KG1 (cell line): ENCODE measurements at places on chromosomes 12 and 14.

DNA sequence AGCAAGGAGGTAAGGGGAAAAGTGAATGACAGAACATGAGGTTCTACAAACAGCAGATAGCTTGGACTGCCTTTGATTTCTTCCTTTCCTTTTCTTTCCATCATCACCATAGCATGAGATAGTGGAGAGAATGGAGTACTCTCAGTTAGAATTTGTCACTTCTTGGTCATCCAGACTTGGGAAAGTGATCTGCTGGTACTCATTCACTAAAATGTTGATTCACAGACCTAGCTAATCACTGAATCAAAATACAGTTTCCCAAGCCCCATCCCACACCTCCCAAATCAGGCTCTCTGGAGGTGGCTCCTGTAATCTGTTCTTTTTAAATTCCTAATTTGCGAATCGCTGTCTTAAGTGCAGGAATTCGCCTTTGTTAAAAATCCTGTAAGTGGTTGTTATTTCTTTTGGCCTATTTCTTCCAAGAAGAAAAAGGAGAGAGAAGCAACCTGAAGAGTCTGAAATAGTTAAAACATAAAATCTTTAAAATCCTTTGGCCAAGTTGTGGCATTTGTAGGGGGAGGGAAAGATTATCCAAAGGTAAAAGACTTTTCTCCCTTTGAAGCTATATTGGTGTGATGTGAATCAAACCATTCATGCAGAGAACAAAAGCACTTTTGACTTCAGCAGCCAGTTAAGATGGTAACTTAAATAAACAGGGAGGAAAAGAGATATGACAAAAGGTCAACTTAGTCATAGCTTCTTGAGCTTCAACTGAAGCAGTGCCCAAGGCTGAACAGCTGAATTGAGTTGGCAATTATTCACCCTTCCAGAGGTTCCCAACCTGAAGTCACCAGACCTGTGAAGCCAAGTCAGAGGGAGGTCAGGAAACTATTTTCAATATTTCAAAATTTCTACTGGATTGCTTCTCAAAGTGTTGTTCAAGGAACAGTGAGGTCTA, 255.1 kb upstream of the KRR1 start:
- DNase-seq = no peak

GRCh38 chr12:113762882-113763816, 203.0 kb downstream of the RBM19 start:
- DNase-seq = no peak

DNA sequence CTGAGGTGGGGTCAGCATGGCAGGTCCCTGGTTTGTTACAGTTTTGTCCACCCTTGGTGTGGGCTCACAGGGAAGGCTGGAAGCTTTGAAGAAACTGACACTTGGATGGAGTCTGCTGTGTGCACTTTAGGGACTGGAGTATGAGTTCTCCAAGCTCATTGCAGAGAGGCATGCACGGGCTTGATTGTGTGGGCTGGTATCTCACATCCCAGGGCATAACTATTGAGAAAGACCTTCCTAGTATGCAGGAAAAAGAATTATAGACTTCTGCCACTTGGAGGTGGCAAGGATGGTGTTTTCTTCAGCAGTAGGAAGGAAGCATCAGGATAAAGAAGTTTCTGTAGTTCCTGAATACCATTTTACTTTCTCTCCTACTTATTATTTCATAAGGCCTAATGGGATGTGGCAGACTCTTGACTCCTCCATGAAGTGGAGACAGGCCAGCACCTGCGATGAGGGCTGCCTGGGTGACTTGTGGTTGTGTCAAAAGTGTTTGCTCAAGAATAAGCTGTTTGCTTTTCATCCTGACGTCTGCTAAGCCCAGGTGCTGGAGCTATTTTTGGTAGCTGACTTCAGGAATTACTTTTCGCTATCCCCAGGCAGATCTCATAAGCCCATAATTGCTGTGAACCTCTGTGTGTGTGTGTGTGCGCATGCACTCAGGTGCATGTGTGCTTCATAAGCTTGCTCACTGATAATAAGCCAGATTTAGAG, 125.8 kb downstream of the KTN1 start:
- DNase-seq = no peak

DNA sequence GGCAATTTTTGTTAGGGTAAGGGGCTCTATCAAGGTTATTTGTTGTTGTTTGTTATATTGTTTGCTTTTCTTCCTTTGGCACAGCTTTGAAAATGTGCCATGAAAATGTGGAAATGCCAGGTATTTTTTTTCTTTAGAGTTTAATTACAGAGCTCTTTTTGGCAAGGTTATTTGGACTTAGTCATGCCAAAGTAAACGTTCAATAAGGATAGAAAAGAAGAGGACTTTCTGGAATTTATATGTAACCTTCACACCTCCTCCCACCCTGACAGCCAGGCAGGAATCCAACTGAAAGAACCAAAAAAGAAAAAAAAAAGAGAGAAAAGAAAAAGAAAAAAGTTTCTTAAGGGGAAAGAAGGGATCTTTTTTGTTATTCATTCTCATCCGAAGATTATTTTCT, 217.8 kb downstream of the KITLG start:
- DNase-seq = no peak

GRCh38 chr14:67502867-67503266, 14.3 kb upstream of the TMEM229B start:
- DNase-seq = no peak

DNA sequence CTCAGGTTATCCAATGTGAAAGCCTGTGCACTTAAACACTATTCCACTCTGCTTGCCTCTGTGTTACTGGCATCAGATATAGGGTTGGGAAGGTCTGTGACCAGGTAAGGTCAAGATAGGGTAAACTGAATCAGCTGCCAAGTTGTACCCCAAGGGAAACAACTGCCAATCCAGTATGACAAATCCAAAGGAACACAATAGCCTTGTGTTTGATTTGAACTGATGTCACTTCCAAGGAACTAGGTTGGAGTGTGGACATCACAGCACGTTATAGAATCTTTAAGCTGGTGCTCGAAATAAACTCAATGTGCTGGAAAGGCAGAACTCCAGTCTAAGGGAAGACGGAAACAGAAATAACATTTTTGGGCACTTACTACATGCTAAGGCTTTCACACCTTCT, 223.4 kb upstream of the BTG1 start:
- DNase-seq = no peak

- no peak for DNase-seq
These were observed 118.6 kb downstream of the TRMT5 start for GRCh38 chr14:60862283-60862682.

DNA sequence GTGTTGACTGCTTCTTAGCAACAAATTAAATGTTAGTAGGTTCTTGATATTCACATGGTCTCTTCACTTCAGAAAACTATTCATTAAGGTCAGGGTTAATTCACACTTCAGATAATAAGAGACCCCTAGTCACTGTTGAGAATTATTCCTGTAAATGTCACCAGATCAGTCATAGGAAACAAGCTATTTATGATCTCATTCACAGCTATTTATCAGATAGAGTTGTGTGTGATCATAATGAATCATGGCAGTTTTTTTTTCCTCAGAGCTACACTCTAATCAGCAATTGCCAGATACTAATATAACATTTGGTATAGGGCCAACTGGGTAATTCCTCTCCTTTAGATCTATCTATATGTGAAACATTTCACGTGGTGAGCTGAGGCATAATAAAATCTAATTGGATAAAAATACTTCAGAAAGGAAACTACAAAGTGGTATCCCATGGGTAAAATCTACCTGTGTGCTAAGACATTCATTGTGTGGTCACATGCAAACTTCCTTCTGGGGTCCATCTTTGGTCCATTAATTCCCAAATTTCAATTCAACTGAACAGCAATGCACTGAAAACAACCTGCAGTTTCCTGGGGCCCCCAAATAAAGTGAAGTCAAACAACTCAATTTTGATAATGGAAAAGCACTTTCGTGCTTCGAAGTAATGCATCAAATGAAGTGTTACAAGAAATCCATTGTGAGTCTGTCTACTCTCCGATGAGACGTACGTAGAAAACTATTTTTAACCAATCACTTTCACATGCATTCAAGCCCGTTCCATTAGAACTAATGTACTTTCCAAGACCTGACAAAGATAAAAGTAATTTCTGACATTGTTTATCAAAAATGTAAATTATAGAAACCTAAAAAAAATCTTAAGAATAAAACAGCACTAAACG, 197.0 kb downstream of the ACSS3 start:
- DNase-seq = no peak

DNA sequence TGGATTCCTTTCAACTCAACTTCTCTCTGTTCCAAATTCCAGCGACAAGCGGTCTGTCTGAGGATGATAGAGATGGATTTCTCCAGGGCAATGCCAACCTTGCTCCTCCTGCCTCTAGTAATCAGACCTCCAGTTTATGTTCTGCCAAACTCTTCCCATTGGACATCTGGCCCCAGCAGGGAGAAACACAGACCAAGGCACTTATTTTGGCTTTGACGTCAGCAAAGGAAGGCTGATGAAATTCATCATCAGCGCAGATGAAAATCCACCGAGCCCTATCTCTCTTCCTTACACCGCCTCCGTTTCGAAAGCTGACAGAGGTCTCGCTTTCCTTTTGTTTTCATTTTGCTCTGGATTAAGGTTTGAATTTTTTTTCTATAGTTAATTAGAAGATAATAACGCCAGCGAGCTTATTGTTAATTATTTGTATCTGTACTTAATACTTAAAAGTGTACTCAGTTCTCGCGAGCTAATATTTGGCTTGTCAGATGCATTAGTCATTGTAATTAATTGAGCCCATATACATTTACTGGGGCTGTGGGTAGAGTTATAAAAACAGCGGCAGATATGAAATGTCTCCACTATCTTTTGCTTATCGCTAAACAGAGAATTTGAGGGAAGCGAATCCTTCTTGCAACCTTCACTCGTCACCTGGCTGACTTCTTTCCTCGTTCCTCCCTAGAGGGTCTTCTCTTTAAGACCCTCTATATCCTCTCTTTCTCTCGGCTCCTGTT, 35.9 kb upstream of the MED13L start:
- no peak for DNase-seq

DNA sequence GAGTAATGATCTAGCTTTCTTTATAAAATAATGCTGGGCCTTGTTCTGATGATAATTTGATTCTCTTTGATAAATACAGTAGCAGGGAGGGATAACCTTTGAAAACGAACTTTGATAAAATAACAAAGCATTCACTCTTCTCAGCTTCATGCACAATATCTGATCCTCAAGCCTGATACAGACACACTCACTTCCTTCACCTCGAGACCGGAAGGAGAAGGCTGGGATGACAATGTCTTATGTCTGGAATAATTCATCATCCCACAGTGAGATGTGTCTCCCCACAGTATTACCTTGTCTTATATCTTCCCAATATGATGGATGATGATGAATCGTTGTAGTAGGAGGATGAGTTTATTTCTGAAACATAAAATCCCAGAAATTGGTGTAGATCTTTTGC, 15.5 kb upstream of the NR1H4 start:
- DNase-seq = no peak

GRCh38 chr14:66099931-66100330, 386.2 kb upstream of the CCDC196 start:
- no peak for DNase-seq

DNA sequence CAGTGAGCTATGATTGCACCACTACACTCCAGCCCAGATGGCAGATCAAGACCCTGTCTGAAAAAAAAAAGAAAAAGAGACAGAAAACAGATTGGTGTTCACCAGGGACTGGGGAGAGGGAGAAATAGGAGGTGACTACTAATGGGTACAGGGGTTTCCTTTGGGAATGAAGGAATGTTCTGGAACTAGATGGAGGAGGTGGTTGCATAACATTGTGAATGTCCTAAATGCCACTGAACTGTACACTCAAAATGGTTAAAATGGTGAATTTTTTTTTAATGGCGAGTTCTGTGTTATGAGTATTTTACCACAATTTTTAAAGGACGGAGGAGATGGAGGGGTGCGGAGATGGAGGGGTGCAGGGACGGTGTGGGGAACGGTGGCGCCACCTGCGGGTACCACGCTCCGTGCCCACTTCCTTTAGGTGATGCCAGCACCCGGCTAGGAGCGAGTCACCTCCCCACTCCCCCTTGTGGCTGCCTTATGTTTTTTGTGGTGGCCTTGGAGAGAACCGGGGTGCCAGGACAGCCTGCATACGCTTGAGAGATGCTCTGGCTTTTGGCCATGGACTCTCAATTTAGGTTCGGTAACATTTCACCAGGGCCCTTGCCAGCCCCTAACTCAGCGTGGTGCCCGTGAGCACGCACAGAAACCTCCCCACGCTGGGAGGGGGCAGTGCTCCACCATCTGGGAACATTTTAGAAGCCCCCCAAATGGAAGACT, 16.1 kb downstream of the UBC start:
- no peak for DNase-seq

GRCh38 chr12:123041811-123042655, 61.6 kb downstream of the ARL6IP4 start:
- no peak for DNase-seq

- no peak for DNase-seq
These were observed 178.6 kb downstream of the EFCAB11 start for GRCh38 chr14:89775946-89776345.

- no peak for DNase-seq
These were observed 183.5 kb upstream of the PLEKHG7 start for GRCh38 chr12:92519284-92519683.

DNA sequence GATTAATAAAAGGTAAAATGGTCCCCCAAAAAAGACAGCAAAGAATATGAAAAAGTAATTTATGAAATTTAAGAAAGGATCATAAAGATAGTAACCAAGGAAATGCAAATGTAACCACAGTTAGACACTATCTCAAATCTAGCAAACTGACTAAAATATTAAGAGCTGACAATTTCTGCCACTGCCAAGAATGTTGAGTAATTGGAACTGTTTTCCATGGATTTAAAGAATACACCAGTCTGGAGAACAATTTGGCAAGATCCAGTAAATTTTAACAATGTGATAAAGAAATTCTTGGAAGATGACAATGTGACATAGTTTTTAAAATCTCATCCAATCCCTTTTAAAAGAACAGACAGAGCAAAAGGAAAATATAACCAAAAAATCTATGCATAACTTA, 798.0 kb upstream of the MGAT4C start:
- no peak for DNase-seq

DNA sequence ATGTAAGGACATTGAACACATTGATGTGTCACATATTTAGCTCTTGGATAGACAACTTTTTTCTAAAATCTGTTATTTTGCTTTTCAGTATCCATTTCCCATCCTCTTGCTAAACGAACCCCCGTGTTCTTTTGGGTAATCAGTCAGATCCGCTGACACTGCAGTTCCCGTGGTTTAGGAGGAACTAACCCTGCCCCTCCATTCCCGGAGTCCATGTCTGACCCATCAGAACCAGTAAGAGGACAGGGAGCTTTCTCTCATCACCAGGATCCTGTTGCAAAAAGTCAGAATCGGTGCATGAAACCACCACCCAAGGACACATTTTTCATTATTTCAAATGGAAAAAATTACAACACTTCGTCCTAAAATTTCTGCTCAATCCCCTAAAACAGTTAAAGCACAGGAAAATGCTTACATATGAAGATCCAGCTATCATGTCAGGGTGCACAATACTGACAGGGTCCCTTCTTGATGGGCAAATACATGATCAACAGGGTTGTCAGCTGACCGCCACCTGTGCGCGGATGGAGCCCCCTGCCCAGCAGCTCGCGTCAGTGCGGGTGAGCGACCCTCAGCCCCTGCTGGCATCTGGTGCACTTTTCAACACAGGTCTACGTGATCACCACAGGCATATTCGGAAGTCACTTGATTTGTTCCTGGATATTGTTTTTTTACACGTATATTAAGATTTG, 276.8 kb downstream of the ADGRD1 start:
- DNase-seq = no peak
